HEK293T (cell line): ENCODE measurements at places on chromosomes 6 and 20.

GRCh38 chr6:114288701-114289495 lies 53.9 kb downstream of the HS3ST5 start:
- no peak for DNase-seq

GRCh38 chr20:45323731-45324130 lies 15.6 kb upstream of the MATN4 start:
- no peak for DNase-seq

DNA sequence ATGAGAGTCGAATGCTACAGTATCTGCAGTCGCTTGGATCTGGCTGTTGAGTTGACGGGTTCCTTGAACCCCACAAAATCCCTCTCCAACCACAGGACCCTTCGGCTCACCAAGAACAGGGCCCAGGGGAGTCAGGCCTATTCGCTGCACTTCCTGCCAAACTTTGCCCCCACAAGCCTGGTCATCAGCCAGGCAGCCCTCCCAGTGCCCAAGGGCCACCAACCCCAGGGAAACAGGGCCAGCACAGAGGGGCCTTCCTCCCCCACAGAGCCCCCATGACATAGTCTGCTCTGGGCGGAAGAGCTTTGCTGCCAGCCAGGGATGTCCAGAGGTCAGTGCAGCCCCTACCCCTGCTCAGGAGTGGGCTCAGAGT lies 34.5 kb upstream of the MRGBP start:
- no peak for DNase-seq

DNA sequence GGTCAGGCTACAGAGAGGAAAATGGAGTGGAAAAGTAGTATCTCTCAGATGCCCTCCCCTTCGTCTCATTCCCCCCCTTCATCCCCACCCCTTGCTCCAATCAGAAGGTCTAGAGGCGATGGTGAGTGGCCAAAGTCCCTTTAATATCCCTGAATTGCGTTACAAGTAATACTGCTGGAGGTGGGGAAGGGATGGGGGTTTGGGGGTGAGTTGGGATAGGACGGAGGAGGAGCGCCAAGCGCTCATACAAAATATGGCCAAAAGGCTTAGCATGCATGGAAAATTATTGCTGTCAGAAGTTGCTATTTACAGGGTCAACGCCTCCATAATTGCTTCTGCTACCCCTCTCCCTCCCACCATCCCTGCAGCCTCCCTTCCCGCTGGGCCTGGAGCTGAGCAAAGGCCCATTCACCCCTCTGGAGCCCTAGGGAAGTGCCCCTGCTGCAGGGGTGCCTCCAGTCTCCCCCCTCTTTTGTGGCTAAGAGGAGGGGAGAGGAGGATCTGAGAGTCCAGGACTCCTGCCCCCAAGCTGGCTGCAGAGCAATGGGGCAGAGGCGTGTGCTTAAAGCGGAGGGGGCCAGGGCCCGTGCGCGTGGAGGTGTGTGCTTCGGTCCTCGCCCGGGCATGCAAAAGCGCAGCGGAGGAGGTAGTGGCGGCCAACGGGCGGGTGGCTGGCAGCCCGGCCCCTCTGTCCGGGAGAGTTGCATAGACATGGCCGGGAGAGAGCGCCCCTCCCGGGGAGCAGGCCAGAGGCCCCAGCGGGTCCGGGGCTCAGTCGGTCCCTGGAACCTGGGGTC lies 8.7 kb upstream of the SRXN1 start:
- DNase-seq = no peak

DNA sequence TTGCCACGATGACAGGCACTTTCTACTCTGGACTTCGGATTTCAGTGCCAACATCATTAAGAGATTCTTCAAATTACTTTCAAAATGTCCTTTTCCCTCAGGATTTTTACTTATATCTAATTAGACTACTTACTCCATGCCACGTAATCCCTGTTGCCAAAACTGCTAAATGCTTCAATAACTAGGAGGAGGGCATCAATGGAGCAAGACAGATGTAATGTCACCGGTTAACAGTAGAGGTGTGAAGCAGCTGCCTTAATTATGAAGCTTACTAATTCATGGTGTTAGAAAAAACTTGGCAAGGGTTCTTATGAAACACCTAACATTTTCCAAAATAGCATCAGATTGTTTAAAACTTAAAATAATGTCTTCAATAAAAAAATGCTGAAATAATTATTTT lies 111.2 kb upstream of the SIM1 start:
- DNase-seq = no peak

- DNase-seq = peak; percentile 53
Measured at GRCh38 chr6:70371454-70372105, 41.7 kb upstream of the FAM135A start.

DNA sequence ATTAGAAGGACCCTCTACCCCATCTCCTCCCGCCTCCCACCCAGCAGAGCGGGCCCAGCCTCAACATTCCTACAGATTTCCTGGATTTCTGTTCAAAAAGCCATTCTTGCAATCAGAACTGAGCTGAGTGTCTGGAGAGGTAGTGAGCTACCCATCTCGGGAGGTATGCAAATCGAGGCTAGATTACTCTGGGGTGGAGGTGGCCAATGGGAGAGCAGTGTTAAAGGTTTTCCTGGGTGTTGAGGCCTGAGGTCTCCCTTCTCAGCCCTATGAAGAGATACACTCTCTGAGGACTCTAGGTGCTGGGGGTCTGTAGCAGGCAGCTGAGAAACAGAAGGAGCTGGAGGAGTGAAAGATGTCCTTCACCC lies 57.0 kb downstream of the CD40 start:
- no peak for DNase-seq

GRCh38 chr6:29759457-29759856 lies 36.2 kb downstream of the HLA-F start:
- DNase-seq = no peak

DNA sequence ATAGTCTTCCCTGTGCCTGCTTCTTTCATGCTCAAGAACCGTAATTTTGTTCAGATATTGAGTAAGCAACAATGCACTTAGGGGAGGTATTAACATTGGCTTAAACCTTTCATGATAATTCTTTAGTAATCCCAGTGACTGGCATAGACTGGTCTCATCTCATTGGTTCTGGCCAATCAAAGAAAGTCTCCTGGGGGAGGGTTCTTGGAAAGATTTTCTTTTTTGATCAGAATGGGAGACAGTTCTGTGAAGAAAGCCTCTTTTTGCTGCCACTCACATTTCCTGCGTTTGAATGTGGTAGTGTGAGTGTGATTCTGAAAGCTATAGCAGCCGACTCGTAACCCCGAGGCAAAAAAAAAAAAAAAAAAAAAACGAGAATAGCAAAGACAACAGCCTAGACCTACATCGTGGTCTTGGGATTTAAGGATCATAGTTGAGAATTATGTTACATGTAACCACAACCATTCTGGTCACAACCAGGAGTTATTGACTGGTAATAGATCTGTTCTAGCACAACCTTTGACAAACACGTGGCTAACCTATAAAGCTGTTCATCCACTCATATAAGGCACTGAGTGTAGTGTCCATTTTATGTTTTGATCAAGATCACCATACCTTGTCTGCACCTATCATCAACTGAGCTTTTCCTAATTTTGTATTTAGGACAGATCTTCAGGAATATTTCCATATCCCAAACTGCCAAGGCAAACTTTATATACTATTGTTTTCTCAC lies 15.1 kb upstream of the TMEM217 start:
- no peak for DNase-seq

DNA sequence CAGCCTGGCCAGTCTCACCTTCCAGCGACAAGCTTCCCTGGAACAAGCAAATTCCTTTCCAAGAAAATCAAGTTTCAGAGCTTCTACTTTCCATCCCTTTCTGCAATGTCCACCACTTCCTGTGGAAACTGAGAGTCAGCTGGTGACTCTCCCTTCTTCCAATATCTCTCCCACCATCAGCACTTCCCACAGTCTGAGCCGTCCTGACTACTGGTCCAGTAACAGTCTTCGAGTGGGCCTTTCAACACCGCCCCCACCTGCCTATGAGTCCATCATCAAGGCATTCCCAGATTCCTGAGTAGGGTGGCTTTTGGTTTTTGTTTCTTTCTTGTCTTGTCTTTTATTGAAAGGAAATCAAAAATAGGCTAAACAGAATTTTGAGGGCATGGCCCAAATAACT lies 24.3 kb downstream of the MYCT1 start:
- no peak for DNase-seq
